ENCODE measurements at places on chromosomes 7 and 10.

DNA sequence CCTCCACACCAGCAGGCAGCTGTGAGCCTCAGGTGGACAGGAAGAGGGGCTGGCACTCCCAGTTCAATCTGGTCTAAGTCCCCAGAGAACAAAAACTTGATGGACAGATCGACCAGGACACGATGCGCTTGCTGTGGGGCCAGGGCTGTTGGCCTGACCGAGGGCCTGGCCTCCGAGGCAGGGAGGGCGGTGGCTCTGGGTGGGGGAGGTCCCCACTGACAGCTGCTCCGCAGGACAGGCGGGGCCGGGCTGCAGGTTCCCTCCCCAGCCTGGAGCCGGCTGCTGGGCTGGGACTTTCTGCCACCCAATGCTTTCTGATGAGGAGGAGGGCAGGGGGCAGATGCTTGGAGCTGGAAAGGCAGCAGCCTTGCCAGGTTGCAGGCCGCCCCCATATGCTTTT is 37.4 kb upstream of the ADGRA1 start:
- ATAC-seq: no peak

GRCh38 chr10:118844731-118845521 is 90.2 kb upstream of the CACUL1 start:
- no peak for ATAC-seq

GRCh38 chr10:96420228-96421009 is 61.6 kb upstream of the OPALIN start:
- ATAC-seq: no peak

DNA sequence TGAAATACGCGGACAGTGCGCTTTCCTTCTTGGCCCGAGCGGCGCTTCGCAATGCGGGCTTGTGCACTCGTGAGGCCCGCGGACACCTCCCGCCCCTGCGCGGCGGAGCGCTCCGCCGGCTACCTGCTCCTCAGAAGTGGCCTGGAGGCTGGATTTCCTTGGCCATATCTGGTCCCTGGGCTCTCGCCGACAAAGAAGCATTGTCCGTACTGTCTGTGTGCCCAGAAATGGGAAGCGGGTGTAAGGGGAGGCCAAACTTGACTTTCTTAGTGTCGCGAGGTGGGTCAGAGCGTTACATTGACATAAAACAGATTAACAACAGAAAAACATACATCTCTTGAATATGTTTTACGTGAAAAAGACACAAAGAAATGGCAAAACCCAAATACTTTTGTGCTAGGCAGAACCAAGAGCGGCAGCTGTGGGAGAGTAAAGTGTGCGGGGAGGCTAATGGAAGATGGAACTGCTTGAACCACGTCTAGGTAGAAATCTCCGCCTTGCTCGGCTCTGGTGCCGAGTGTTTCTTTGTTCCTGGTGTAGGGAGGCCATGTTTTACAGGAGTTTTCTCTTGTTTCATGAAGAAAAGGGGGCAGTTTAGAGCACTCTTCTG is 1.4 kb downstream of the LANCL2 start:
- ATAC-seq: peak; percentile 4

- no peak for ATAC-seq
These were observed 776 bp downstream of the TMEM184A start for GRCh38 chr7:1555046-1555812.

GRCh38 chr7:89477991-89478390 is 676.3 kb upstream of the STEAP1 start:
- no peak for ATAC-seq

Measured in activated CD4-positive, CD25-positive, alpha-beta regulatory T cell treated with anti-CD3 and anti-CD28 coated beads, Interleukin-2, amount 50 U/mL, for 24 hours (primary cell).